Smooth muscle cell of the umbilical artery (primary cell): ENCODE measurements at places on chromosomes 1 and 21. TPM values are rescaled to one million over a fixed set of nuclear protein-coding genes. Genes with fewer than 3 reads are reported as not detected.

Gene WNT3A
- not detected in 2 replicates for total RNA-seq

Gene MYCBP
- 9.2 and 14.8 TPM in 2 replicates for total RNA-seq

Gene TESK2
- total RNA-seq = 0.60 and 0.89 TPM in 2 replicates

Gene C1orf210
- not detected in 2 replicates for total RNA-seq

Gene FOXO6
- total RNA-seq = under 0.01 TPM in 1 of 2 replicates, not detected in the other

Gene RPE65
- total RNA-seq = not detected in 2 replicates

Gene C1orf226
- 0.59 and 0.83 TPM in 2 replicates for total RNA-seq
